Stimulated activated CD8-positive, alpha-beta memory T cell treated with anti-CD3 and anti-CD28 coated beads, Interleukin-7, amount 100 ng/mL, for 4 hours (primary cell): ENCODE measurements at places on chromosomes 16 and 17.

DNA sequence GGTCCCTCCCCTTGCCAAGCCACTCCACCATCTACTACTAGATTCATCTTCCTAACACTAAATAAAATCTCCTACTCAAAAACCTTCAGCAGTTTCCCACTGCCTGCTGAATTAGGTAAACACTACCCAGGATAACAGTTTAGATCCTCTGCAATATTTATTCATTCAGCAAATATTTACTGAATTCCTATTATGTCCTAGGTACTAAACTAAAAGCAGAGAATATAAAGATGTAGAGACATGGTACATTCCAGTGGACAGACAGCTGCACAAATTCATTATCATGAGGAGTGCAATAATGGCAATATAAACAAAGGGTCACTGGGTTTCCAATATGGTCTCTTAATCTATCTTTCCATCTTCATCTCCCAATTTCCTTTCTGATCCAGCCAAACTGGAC, 30.7 kb upstream of the HOXB13 start:
- DNase-seq: no peak

DNA sequence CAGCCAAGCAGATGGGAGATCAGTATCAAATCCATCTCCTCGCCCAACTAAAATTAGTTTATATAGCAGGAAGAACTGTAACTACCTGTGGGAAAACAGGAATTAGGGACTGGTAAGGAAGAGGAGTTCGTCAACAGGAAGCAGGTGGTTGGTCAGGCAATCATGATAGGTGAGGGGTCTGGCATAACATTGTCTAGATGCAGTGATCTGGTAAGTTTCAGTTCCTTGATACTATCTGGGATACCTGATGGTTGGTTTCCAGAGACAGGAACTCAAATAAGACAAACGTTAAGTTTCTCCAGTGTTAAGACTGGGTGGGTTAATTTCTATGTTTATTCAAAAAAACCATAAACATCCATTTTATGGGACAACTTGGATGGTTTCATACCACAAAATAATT, 53.8 kb downstream of the CEP112 start:
- no peak for DNase-seq

DNA sequence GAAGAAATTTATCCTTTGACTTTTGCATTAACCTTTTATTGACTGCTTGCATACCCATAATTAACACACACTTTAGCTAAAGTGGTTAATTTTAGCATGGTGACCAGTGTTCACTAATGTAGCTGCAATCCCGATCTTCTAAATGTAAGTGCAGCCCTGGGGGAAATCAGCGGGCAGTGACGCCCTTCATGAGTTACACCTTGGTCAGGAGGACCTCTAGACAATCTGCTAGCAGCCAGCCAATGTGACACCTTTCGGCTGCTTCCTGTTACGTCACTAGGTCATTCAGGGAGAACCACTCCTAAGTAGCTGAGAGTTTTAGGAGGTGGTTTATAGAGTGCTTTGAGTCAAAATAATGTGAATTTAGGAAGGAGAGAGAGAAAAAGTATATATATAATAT, 180.5 kb downstream of the IRX3 start:
- DNase-seq: no peak

- DNase-seq: peak; percentile 28
These were observed 32.4 kb downstream of the DCAKD start for GRCh38 chr17:45018848-45019711.

DNA sequence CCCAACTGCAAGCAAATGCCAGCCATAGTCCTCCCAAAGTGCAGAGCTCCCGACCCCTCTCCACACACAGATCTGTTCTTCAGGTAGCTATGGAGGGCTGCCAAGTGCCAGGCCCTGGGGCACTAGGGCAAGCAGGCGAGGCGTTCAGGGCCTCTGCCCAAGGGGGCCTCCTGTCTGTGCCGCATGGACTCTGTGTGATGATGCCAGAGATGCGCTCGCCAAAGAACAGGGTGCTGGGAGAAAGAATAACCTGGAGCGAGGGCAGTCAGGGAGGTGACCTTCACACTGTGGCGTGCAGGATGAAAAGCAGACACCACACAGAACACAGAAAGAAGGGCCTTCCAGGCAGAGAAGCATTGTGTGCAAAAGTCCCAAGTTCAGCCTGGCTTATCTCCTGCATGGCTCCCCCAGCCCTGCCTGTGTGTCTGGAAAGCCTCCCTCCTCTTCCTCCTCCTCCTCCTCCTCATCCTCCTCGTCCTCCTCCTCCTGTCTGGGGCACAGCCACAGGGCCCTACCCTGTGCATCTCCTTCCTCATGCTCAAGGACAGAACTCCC, 44.2 kb downstream of the PEMT start:
- no peak for DNase-seq

DNA sequence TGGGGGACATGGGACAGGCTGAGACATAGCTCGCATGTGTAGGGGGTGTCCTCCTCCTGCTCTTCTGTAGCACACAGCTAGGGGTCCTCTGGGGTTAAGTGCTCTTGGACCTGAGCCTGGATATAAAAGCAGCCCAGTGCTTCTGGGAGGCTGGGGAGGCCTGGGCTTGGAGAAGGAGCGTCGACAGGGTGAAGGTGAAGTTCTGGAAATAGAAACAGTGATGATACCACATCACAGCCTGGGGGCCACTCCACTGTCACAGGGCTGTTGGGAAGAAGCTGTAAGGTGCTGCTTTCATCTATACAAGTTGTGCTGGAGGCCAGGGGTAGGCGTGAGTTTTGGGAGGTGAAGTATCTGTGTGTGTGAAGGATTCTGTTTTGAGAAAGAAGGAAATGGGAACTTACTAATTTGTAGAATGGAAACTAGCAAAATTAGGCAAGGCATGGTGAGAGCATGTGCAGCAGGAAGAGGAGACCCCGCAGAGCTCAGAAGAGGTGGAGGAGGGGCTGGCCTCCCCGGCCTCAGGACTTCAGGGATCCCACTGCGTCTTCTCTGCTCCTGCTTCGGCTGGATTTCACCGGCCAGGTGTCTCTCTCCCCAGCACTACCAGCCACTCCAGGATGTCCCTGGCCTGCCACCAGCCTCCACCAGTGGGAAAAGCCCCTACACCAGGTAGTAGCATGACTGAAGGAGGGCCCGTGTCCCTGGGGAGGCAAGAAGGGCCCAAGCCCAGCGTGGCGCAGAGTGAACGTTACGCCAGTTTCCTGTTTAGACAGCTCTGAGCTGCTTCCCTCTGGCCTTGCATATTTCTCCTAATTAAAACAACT, 19.4 kb downstream of the PLCG2 start:
- no peak for DNase-seq

- DNase-seq: no peak
These were observed 60.0 kb upstream of the BCAR1 start for GRCh38 chr16:75311383-75311938.

- DNase-seq: no peak
These were observed 32.9 kb downstream of the PCTP start for GRCh38 chr17:55783684-55784245.

- no peak for DNase-seq
These were observed 37.1 kb upstream of the MYLK3 start for GRCh38 chr16:46785076-46785845.

GRCh38 chr16:11734653-11735043, 8.0 kb downstream of the TXNDC11 start:
- DNase-seq: no peak

DNA sequence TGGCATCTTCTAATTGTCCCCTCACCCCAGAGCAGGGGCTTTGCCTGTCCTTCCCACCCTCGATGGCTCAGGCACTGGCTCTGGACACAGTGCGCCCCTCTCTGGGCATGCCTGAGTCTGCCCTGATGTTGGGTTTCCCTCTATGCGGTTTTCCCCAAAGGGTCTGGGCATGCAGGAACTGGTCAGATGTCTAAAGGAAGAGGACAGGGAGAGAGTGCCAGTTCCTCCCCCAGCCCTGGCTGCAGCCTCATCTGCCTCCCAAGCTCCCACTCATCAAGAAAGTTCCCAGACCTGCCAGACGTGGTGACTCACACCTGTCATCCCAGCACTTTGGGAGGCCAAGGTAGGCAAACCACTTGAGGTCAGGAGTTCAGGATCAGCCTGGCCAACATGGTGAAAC, 41.3 kb upstream of the PABPN1L start:
- no peak for DNase-seq

- no peak for DNase-seq
These were observed 4.5 kb upstream of the HEXIM1 start for GRCh38 chr17:45143767-45144198.

DNA sequence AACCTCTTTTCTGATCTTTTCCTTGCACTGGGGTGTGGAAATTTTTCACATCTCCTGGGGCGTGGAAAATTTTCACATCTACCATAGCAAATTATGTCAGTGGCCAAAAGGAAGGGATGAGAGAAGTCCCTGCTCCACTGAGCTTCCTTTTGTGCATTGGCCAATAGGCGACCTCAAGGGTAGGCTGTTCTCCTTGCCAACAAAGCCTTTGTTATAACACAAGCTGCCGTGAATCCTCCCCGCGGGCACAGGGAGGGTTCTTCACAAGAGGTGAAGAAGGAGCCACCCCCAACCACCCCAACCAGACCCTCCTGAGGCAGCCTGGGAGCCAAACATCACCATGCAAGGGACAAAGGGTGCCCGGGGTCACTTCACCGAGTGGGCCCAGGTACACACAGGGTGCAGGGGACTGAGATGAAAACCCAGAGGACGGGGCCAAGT, 6.5 kb downstream of the SLC5A11 start:
- DNase-seq: no peak

GRCh38 chr17:19933221-19933620, 44.4 kb downstream of the AKAP10 start:
- no peak for DNase-seq

DNA sequence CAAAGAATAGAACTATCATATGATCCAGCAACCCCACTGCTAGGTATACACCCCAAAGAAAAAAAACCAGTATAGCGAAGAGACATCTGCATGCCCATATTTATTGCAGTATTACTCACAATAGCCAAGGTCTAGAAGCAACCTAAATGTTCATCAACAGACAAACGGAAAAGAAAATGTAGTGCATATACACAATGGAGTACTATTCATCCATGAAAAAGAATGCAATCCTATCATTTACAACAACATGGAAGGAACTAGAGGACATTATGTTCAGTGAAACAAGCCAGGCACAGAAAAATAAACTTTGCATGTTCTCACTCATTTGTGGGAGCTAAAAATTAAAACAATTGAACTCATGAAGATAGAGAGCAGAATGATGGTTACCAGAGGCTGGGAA, 55.3 kb downstream of the WDR59 start:
- DNase-seq: no peak

DNA sequence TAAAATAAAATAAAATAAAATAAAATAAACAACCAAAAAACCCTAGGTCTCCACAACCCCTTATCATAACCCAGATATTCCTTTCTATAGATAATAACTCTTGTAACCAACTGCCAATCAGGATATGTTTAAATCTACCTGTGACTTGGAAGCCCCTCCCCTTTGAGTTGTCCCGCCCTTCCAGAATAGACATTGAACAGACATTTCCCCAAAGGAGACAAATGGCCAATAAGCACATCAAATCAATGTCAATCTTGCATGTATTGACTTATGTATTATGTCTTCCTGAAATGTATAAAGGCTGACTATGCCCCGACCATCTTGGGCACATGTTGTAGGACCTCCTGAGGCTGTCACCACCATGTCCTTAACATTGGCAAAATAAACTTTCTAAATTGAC, 1.5 kb upstream of the MAPK7 start:
- no peak for DNase-seq

DNA sequence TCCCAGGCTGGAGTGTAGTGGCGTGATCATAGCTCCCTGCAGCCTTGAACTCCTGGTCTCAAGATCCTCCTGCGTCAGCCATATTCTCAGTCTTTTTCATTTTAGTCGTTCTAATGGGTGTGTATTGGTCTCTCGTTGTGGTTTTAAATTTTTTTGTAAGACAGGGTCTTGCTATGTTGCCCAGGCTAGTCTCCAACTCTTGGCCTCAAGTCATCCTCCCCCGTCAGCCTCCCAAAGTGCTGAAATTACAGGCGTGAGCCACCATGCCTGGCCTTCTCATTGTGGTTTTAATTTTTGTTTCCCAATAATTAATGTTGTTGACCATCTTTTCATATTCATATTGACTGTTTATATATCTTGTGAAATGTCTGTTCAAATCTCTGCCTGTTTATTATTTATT, 8.6 kb downstream of the TMEM94 start:
- DNase-seq: no peak

DNA sequence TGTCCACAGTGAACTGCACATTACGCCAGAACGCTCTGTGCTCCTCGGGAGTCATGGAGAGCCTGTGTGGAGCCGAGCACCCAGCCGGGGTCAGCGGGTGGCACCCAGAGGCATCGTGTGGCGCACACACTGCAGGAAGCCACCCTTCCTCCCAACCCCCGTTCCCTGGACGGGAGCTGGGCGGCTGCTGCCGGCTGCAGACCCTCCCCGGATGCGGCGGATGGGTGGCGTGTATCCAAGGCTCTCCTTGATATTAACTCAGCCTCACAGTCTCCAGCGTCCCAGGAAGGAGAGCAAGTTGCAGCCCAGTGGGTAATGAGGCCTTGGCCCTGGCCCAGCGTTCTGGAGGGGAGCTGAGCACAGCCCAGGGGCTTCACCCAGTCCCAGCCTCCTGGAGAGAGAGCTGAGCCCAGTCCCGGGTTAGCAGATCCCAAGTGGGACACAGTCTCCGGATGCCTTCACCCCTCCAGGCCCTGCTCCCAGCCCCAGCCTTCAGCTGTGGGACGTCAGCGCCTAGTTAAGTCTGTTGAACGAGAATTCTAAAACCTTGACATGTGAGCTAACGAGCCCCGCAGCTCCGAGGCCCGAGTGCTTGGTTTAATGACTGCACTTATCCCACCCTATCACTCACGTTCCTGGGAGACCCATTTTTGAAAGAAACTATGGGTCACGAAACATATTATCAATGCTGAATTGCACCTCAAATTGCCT, 86.6 kb downstream of the TBC1D16 start:
- no peak for DNase-seq

DNA sequence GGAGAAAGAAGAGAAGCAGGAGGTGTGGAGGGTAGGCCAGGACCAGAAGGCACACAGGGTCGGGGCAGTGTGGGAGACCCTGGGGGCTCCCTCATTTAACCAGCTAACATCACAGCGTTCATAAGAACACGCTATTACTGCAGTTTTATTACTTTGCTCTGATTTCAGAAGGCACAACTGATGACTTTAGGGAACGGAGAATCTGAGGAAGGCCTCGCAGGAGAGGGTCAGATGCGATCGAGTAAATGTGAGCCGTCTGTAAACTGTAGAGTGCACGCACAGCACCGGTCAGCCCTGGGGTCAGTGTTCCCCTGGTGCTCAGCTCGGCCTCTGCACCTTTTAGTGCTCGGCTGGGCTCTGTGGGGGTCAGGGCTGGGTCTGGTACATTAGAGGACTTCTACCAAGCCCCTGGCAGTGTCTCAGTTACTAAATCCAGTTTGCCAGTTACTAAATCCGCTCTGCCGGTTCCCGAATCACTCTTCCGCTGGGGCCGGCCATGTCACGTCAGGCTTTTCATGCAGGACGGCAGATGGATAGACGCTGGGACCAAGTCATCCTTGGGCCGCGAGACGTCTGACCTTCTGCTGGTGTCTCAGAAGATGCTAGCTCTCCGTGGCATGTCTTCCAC, 325.9 kb downstream of the SEC14L1 start:
- no peak for DNase-seq
